Naive B cell (primary cell): ENCODE measurements at places on chromosomes 4 and X.
A peak's percentile ranks its signal among the peaks of the same experiment; 100 is the strongest.

DNA sequence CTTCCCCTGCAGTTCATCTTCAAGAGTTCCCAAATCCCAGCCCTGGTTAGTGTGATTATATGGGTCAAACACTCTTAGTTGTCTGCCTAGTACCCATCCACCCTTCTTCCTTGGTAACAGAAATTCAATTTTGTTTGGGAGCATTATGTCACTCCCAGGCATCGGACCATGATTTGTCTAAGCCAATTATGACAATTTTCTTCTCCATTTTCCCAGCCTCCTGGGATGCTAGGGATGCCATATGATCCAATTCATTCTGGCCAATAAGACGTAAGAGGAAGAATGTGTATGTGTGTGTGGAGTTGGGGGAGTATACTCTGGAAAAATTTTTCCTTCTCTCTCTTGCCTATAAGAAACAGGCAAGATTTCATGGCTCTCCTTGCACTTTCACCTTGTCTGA, 465.9 kb downstream of the MID1IP1 start:
- no peak for DNase-seq

- DNase-seq = peak; percentile 33
Measured at GRCh38 chrX:4547213-4547836, 833.9 kb upstream of the PRKX start.

DNA sequence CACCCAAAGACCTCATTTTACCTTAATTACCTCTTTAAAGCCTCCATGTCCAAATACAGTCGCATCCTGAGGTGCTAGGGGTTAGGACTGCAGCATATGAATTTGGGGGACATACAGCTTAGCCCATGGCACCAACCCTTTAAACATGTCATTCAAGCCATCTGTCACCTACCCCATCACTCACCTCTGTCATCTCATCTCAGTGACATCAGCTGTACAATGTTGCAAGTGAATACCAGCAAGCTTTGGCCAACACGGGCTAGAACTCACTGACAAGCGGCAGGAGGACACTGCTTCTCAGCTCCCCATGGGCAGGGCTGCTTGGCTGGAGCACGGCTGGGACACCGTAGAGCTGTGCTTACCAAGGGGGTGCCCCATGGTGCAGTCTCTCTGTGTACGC, 107.5 kb downstream of the STK32B start:
- no peak for DNase-seq

GRCh38 chr4:87819281-87819919, 13.4 kb upstream of the MEPE start:
- DNase-seq = no peak

DNA sequence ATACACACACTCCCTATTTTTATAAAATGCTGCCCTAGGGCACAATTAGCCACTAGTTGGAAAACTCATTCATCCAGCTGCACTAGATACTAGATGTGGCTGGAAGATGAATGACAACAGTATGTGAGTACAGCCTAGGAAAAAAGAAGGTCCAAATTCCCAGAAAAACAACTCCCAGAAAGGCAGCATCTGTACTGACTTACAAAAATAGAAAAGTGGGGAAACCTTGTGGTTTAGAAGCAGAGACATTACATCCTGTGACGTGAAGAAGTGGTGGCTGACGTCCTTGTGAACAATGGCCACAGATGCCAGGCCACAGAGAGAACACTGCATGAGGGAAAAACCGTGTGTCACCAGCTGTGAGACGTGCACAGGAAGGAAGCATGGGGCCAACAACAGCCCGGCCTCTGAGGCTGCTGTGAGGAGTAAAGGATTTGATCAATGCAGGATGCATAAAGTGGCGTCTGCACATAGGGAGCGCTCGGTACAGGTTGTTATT, 81.2 kb downstream of the SPRY1 start:
- peak; percentile 55 for DNase-seq

- DNase-seq = no peak
Measured at GRCh38 chr4:55175779-55176231, 50.4 kb upstream of the KDR start.

GRCh38 chr4:77921701-77922100, 59.1 kb downstream of the MRPL1 start:
- no peak for DNase-seq

GRCh38 chr4:181957088-181957487, 286.1 kb upstream of the TENM3 start:
- DNase-seq = no peak

GRCh38 chrX:633043-633984, 2.7 kb downstream of the SHOX start:
- DNase-seq = no peak

DNA sequence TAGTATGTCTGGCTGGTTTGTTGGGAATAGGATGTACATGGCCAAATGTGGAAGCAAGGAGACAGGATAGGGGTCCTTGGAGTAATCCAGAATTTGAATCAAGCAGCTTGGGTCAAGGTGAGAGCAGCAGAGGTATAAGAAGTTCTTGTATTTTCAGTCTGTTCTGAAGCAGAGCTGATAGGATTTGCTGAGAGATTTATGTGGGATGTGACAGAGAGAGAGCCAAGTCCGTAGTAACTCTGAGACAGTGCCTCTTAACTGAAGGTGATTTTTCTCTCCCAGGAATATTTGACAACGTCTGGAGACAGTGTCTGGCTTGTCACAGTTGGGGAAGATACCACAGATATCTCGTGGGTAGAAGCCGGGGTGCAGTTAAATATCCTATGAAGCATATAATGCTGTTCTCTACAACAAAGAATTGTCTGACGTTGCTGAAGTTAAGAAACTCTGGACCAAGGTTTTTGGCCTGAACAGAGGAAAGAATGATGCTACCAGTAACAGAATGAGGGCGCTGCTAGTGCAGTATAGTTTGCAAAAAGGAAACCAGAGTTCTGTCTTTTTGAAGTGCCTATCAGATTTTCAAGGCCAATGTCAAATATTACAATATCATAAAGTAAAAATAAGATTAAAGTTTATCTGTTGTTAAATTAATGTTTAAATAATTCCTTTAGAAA, 184.0 kb downstream of the ARHGAP24 start:
- no peak for DNase-seq

DNA sequence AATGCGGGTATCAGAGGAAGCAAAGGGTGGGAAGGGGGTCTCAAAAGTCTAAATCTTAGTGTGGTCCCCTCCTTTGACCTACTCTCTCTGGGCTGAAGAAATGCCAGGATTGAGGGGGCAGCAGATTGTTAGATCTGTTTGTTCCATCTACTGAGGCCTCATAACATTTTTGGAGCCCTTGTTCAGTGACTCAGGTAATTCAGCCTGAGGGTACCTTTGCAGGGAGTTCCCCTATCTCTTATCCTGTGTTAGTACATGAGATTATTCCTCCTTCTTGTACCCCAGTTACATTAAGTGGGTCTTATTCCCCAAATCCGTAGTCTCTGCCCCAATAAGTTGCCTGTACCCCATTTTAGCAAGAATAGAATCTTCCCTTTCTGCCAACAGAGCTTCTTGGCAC, 79.0 kb downstream of the RTL9 start:
- DNase-seq = no peak

GRCh38 chr4:94306713-94307112, 35.9 kb downstream of the HPGDS start:
- DNase-seq = no peak

- peak; percentile 44 for DNase-seq
Measured at GRCh38 chr4:15882675-15883086, 55.9 kb downstream of the FGFBP1 start.

DNA sequence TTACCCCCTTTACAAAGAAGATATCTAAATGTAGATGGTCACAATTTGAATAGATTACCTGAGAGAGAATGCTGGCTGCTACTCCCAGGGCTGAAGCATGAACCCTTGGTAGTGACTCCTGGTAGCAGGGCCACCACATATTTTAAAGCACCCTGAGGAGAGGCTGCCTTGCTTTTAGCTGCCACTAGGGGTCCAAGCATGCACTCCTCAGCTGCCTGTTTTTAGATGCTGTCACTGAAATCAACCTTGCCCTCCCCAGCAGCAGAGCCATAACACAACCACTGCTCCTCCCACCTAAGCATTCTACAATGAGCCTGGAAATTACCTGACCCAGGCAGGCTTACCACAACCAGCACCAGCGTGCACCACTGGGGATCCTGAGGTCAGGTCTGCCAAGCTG, 850.9 kb downstream of the FAM133A start:
- no peak for DNase-seq

DNA sequence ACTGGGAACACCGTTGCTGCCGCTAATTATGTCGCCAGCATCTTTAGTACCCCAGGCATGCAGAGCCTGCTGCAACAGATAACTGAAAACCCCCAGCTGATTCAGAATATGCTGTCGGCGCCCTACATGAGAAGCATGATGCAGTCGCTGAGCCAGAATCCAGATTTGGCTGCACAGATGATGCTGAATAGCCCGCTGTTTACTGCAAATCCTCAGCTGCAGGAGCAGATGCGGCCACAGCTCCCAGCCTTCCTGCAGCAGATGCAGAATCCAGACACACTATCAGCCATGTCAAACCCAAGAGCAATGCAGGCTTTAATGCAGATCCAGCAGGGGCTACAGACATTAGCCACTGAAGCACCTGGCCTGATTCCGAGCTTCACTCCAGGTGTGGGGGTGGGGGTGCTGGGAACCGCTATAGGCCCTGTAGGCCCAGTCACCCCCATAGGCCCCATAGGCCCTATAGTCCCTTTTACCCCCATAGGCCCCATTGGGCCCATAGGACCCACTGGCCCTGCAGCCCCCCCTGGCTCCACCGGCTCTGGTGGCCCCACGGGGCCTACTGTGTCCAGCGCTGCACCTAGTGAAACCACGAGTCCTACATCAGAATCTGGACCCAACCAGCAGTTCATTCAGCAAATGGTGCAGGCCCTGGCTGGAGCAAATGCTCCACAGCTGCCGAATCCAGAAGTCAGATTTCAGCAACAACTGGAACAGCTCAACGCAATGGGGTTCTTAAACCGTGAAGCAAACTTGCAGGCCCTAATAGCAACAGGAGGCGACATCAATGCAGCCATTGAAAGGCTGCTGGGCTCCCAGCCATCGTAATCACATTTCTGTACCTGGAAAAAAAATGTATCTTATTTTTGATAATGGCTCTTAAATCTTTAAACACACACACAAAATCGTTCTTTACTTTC, 1.8 kb downstream of the UBQLN2 start:
- no peak for DNase-seq

- no peak for DNase-seq
Measured at GRCh38 chrX:24207826-24208225, 58.3 kb downstream of the ZFX start.

GRCh38 chr4:189502841-189503435, 437.7 kb upstream of the FRG1 start:
- no peak for DNase-seq

- DNase-seq = no peak
Measured at GRCh38 chr4:123556526-123556925, 159.9 kb downstream of the SPRY1 start.

DNA sequence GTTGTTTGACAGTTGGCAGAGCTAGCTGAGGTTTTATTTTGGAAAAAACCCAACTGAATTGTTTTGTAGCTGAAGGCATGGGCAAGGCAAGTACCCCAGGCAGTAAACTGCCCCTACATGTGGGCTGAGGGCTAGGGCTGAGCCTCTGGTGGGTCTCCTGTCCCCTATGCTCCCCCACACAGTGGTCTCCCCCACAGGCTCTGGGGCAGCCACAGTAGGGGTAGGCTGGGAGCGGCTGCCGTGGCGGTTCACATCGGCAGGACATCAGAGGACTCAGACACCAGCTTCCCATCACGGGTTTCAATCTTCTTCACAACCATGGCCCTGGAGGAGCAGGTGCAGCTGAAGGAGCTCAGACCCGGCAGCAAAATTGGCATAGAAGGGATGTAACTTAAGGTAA, 10.7 kb upstream of the ALAS2 start:
- DNase-seq = no peak

DNA sequence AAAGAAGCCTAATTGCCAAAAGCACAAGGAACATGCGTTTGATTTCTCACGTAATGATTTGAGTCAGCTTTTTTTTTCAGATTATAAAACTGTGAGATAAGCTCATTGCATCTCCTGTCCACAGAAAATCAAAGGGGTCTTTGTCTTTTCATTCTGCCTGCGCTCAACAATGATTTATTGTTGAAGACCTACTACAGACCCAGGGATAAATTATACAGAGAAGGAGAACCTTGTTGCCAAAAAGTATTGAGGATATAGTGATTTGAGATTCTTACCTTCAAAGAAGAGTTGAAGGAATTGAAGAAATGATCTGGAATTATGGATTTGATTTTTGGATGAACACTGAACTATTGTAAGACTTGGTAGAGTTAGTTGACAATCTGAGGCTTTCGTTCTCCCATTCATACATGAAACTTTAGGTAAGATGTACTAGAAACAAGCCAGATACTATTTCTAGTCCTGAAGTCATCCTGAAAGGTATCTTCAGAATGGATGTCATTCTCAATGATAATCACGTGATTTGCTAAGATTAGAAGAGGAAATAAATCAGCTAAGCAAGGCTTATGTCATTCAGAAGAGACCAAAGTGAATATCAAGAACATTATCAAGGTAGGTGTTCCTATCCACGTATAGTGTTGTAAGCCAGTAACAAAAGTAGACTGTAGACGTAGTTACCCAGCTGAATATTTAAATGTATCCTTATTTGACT, 71.1 kb upstream of the SCOC start:
- no peak for DNase-seq

DNA sequence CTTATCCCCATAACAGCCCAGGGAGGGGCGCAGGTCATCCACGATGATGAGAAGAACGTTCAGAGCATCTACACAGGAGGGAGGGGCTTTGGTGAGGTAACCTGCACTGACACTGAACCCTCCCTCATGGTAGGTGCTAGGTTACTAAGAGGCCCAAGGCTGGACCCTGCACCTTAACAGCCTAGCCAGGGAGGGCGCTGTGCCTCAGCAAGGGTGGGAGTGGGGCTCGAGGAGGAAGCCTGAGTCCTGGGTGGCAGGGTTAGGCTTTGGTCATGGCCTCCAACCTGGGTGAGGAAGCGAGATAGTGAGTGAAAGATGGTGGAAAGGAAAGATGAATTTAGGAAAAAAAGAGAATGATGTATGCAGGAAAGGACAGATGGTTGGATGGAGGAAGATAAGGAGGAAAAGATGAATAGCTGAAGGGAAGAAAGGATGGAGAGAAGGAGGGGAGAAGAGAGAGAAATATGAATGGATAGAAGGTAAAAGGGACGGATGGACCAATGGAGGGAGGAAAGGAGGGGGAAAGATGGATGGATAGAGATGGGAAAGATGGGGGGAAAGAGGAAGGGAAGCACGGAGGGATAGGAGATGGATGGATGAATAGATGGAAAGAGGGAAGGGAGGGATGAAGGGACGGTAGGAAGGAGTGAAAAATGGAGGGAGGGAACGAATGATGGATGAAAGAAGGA, 736 bp downstream of the IDS start:
- peak; percentile 37 for DNase-seq

DNA sequence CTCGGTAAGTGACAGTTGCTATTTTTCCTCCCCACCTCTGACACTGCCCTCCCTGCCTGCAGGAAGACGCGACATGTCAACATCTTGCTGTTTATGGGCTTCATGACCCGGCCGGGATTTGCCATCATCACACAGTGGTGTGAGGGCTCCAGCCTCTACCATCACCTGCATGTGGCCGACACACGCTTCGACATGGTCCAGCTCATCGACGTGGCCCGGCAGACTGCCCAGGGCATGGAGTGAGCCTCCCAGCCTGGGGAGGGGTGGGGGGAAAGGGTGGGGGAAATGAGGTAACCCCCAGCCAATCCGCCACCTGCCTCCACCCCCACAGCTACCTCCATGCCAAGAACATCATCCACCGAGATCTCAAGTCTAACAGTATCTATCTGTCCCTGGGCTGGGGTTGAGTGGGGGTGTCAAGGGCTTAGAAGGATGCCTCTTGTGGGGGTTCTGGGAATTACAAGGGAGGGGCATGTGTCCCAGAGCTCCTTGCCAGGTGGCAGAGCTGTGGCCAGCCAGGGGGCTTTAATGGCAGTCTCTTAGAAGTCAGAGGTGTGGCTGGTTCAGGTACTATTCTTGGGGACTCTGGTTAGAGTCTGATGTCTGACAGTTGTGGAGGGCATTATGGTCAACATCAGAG, 7.8 kb downstream of the ARAF start:
- DNase-seq = peak; percentile 25
